ENCODE measurements at places on chromosomes 13 and 19. TPM values are rescaled to one million over a fixed set of nuclear protein-coding genes. Genes with fewer than 3 reads are reported as not detected.

Gene GAPDHS
- total RNA-seq = not detected

Gene LILRB4
- not detected for total RNA-seq

Gene TUBB4A
- total RNA-seq = 4.4 TPM

Gene ZNF208
- total RNA-seq = 2.3 TPM

Gene PRRG2
- not detected for total RNA-seq

Gene PABPC3
- total RNA-seq = 0.15 TPM

Gene CD33
- 3.0 TPM for total RNA-seq

Gene KIR3DL2
- not detected for total RNA-seq

Gene GNG7
- 3.3 TPM for total RNA-seq

Gene ARHGEF18
- 27.7 TPM for total RNA-seq

Gene SLC7A1
- 5.9 TPM for total RNA-seq

Gene C19orf67
- total RNA-seq = not detected

Gene ZNF253
- 16.7 TPM for total RNA-seq

Gene GAS6
- 268 TPM for total RNA-seq

Gene LILRB1
- total RNA-seq = not detected

Gene GGACT
- 0.26 TPM for total RNA-seq

Gene DDA1
- 2.8 TPM for total RNA-seq

Gene SHISA7
- total RNA-seq = not detected

Gene TMEM221
- 3.9 TPM for total RNA-seq

Gene RNASEH2A
- 2.9 TPM for total RNA-seq

Gene PTGIR
- 6.1 TPM for total RNA-seq

Gene MBD3L2
- not detected for total RNA-seq

Gene PAK4
- total RNA-seq = 0.26 TPM

Gene SLC8A2
- total RNA-seq = 17.8 TPM

Gene MEF2B
- not detected for total RNA-seq

Gene NCLN
- 26.8 TPM for total RNA-seq

Gene DHPS
- 125 TPM for total RNA-seq
